ENCODE measurements at places on chromosomes 5 and 9. TPM values are rescaled to one million over a fixed set of nuclear protein-coding genes. Genes with fewer than 3 reads are reported as not detected.

The SLCO6A1 gene
- total RNA-seq, result not detected

- peak; percentile 89 for DNase-seq
Measured at GRCh38 chr9:128244837-128245231, 31.0 kb downstream of the GOLGA2 start.

The ASPN gene
- total RNA-seq, result 10.4 TPM

GRCh38 chr5:177334155-177334551, 17.3 kb downstream of the LMAN2 start:
- DNase-seq, result no peak

DNA sequence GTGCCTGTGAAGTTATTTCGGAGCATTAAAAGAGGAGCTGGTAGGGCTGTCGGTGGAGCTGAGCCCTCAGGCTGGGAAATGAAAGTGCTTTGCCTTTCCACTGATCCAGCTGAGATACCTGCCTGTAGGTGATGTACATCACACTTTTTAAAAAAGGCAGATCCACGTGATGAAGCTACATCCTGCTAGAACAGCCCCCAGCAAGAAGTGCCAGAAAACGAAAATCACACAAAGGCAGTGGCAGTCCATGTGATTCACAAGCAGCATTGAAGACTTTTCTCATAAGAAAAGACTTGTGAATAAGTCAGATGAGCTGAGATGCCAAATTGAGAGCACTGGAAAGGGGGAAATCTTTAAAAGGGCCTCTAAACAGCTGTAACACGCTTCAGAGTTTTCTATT, 765.1 kb downstream of the PTPRD start:
- no peak for DNase-seq

GRCh38 chr9:81145331-81145963, 543.9 kb downstream of the TLE1 start:
- DNase-seq, result no peak

The PLEKHG4B gene
- not detected for total RNA-seq

DNA sequence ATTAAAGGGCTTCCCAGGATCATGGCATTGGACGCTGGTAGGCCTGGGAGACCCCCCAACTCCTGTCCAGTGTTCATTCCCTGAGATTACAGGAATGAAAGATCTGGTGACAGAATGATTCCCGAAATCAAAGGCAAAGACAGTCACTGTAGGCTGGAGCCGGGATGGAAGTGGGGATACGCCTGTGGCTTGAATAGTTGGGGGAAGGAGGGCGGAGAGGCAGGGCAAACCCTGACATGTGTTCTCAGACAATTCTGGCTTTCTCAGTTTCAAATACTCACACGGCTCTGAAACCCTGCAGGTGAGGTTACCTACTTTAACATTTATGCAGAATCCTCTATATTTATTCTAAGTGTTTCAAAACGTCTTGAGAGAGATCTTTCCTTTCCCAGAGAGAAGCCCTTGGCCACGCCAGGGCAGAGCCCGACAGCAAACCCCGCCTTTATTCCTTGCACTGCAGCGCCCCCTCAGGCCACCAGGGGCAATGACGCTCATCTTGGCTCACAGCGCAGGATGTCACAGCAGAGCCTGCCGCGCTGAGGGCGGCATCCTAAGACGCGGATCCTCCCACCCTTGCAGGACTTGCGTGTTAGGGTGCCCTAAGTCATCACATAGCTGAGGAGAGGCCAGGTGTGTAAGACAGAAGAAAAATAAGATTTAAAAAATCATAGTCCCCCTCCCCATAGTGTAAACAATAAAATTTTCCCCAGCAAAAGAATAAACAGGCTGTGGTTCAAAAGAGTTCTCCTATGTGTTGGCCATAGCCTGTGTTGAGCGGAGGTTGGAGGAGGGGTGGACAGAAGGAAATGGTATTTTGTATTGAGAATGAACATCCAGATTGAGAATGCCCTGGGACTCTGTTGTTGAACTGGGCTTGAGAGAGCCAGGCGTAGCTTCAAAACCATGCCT, 284.5 kb downstream of the NTRK2 start:
- DNase-seq, result peak; percentile 3

The TRPM6 gene
- total RNA-seq, result under 0.01 TPM

- DNase-seq, result no peak
Measured at GRCh38 chr5:15103130-15103529, 231.6 kb upstream of the ANKH start.
